Activated CD8-positive, alpha-beta memory T cell treated with anti-CD3 and anti-CD28 coated beads, Interleukin-2, amount 50 U/mL, for 48 hours (primary cell): ENCODE measurements at places on chromosomes 6 and 20.

GRCh38 chr6:119277052-119277451, 72.5 kb downstream of the MAN1A1 start:
- DNase-seq, result no peak

DNA sequence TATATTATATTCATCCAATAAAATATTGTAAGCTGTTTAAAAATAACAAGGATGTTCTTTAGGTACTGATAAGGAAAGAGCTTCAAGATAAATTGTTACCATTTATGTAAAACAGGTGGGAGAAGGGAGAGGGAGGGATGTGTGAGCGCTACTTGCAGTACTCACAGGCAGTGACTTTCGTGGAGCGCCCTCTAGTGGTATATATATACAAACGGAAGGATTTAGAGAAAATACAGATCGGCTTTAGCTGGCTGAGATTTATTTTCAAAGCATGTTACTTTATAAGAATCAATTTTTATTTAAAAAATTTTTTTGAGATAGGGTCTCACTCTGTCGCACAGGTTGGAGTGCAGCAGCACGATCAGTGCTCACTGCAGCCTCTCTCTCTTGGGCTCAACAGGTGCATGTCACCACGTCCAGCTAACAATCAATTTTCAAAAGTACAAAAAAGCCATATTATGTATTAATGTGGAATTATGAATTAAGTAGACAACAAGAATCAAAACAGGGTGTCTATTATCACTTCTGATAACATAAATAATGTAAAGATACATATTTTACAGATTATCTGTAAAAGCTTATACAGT, 3.3 kb upstream of the MOG start:
- DNase-seq, result no peak

DNA sequence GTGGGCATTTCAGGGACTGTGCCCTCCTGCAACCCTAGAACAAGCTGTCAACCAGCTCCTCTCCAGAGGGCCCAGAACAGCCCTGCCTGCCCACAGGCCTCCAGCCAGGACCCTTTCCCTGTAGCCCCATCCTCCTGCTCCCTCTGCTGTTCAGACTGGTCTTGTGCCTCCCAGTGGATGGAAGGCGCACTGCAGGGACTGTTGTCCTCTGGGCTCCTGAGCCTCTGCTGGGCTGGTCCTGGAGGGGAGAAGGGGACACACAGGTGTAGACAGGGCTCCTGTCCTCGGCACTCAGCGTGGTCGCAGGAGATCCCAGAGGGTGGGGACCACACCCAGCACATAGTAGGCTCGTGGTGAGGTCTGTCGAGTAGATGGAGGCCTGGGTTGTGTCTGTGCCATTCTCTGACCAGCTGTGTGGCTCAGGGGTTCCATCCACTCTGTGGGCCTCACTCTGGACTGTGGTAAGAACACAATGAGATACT, 11.5 kb downstream of the ITPR3 start:
- peak; percentile 77 for DNase-seq

DNA sequence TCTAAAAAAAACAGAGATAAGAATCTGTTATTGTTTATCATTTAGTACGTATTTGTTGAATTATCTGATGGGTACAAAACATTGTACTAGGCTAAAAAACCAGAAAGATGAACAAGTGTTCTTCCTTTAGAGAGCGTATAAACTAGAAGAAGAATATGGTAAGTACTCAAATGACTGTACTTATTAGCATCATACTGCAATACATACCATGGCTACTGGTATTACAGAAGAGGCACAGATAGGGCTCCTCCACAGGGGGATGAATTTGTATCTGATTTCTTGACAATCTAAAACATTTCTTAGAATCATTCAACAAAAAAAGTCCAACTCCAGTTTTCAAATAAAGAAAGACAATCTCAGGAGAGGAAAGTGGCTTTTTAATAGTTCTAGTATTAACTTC, 118.0 kb upstream of the THEMIS start:
- no peak for DNase-seq

- DNase-seq, result no peak
Measured at GRCh38 chr6:16414205-16414604, 175.8 kb downstream of the GMPR start.

DNA sequence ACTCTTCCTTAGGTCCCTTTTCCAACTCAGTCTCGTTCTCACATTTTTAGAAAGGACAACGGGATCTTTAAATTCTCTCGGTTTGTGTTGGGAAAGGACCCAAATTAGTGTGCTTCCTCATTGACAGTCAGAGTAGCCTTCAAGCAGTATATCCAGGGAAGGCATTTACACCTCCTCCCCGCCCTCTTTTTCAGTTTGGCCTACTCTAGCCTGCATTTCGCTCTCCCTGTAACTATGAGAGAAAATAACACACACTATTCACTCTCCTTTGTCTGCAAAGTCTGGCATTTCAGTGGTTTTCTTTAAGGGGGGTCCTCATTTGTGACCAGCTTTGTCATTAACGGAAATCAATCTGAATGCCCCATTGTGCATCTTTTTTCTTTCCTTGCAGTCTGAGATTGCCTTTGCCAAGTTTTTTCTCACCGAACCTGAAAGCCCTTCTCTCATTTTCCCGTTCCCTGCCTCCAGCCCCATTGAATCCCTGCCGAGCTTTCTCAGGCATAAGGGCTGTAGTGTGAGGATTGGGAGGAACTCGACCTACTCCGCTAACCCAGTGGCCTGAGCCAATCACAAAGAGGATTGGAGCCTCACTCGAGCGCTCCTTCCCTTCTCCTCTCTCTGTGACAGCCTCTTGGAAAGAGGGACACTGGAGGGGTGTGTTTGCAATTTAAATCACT, 393 bp upstream of the FABP7 start:
- DNase-seq, result no peak

DNA sequence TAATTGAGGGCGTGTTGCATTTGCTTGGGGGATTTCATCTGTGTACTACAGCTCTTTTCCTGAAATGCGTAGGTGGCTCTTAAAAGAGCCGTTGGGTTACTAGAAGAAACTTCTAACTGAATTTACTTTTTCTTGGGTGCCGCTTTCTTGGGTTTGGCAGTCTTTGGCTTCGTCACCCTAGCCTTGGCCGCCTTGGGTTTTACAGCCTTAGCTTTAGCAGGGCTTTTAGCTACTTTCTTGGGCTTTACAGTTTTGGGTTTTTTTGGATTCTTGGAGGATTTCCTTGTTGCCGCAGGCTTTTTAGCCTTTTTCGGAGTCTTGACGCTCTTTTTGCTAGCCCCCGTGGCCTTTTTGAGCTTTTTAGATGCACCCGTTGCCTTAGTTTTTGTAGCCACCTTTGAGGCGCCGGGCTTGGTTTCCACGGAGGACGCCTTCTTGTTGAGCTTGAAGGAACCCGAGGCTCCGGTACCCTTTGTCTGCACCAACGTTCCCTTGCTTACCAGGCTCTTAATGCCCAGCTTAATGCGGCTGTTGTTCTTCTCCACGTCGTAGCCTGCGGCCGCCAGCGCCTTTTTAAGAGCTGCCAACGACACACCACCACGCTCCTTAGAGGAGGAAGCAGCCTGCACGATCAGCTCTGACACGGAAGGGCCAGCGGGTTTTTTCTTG, 54.5 kb downstream of the TRIM38 start:
- DNase-seq, result no peak

DNA sequence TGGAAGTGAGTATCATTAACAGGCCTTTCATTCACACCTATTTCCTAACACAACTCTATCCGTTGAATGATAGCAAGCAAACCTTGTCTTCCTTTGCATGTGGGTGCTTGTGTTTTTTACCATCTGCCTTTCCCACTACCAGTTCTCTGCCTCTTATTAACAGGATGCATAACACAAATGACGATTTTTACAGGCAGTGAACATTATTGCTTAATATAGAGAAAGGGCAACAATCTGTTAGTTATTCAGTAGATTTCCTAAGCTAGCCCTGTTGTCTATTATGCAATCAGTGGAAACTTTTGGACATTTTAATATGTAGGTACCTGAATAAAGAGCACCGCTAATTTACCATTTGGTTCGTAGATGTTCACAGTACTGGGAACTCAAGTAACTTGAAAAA, 348.8 kb upstream of the PLCB4 start:
- no peak for DNase-seq

DNA sequence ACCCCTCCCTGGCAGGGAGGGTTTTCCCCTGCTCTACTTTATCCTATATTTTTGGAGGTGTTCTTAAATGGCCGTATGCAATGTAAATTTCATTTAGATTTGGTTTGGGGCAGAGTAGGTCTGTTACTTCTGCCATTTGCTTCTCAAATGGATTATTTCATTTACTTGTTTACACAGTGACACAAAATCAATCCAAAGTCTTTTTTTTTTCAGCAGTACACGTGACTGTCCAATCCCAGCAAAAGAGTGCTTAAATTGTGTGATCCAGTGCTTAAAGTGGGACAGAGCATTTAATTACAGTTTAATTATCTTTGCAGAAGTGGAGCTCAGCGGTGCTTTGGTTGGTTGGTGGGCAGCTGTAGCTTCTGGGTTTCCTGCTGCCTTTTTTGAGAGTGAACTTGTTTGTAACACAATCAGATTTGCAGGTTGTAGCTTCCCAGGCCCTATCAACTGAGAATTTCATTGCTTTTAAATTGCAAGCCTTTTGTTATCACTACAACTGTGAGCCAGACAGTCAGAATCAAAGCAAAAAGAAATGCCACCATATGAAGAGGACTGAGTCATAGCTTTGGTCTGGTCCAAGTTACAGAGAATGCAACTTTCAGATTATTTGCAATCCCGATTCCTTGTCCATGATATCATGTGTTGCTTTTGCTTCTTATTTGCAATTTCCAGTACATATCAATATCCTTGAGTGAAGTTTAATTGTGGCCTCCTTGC, 216.9 kb downstream of the DOK5 start:
- DNase-seq, result no peak

DNA sequence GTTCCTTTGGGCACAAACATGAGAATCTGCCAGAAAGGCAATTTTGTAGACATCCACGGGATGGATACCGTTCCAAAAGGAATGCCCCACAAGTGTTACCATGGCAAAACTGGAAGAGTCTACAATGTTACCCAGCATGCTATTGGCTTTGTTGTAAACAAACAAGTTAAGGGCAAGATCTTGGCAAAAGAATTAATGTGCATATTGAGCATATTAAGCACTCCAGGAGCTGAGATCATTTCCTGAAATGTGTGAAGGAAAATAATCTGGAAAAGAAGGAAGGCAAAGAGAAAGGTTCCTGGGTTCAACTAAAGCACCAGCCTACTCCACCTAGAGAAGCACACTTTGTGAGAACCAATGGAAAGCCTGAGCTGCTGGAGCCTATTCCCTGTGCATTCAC, 103.9 kb upstream of the ARG1 start:
- no peak for DNase-seq

DNA sequence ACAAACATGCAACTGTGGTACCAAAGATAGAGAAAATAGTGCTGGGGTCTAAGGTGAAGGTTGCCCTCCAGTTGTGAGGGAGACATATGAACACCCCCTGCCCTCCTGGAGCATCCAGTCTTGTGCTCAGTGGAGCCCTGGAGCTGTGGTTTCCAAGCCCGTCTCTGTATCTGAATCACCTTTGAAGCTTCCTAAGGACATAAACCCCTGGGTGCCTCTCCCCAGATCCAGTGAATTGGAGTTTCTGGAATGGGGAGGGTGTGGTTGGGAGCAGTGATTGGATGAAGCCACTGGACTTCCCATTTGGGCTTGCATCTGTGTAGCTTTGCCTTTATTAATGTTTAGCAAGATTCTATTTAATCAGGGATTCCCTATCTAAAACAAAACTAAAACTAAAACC, 22.4 kb upstream of the E2F3 start:
- DNase-seq, result no peak

- no peak for DNase-seq
Measured at GRCh38 chr6:95685822-95686221, 108.5 kb downstream of the MANEA start.

DNA sequence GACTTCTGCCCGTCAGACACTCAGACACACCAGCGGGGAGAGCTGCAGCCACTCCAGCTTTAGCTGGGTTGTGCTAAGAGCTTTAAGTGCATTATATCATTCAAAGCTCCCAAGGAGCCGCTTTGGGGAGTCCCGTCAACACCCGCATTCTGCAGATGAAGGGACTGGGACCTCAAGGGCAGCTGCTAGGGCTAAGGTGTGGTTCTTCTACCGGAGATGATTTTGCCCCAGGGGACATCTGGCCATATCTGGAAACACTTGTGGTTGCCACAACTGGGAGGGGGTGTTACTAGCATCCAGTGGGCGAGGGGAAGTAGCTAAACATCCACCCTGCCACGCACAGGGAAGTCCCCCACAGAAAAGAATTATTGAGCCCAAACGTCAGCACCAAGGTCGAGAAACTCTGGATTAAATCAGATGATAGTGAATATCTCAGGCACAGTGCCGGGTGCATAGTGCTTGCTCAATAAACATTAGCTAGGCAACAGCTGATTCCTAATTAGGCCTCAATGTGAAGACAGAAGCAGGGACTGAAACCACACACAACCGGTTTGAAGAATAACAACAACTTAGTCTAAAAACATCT, 29.6 kb downstream of the PMEPA1 start:
- DNase-seq, result no peak

DNA sequence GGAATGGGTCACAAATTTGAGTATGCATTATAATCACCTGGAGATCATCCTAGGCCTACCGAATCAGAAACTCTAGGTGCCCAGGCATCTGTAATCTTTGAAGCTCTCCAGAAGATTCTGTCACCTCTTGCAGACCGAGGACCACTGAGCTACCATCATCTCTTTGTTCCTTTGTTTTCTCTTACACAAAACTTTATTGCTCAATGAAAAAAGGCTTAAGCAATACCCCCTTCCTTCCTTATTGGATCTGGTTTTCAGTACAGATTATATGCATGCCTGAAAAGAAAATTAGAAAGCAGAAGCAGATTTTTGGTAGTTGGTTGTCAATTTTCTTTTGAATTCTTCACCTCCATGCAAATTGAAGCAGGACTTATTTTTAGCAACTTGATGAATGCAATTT, 31.3 kb downstream of the STX11 start:
- no peak for DNase-seq

GRCh38 chr6:156658966-156659821, 118.0 kb upstream of the ARID1B start:
- no peak for DNase-seq

- no peak for DNase-seq
Measured at GRCh38 chr6:49464691-49465090, 1.5 kb downstream of the CENPQ start.

DNA sequence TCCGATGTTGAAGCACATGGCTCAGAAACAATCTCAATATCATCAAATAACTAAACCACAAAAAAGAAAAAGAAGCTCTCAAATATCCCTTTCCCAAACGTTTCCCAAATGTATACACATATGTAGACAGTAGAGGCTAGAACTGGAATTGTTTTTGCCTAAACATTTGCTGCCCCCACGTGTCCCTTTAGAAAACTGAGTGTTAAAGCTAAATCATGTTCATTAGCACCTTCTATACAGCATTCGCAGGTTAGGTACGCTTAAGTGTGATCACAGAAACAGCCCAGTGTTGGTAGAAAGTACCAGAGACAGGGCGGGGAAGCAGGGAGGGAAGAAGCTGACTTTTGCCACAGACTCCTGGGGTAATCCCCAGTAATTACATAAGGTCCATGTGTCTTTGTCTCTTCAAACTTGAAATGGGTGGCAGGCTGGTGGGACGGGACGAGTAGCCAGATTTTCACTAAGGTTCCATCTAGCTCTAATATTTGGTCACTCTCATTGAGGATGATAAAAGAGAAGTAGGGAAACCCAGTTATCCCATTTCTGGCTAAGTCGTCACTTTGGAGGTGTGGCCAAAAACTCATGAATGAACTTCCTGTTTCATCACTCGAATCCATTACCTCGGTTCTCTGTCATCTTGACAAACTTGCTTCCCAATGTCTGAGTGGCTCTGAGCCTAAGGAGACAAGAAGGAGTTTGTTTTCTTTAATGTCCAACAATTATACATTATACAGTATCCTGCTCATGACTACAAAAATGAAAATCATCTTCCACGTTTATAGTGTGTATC, 15.0 kb upstream of the TFAP2A start:
- DNase-seq, result no peak
